OCI-LY7 (cell line): ENCODE measurements at places on chromosomes 11 and 22. TPM values are rescaled to one million over a fixed set of nuclear protein-coding genes. Genes with fewer than 3 reads are reported as not detected.

- DNase-seq = no peak
Observed at GRCh38 chr11:95888852-95889251, 35.1 kb downstream of the MTMR2 start.

The TBX10 gene
- total RNA-seq = 5.3 and 5.7 TPM in 2 replicates

The PRG3 gene
- not detected in 2 replicates for total RNA-seq

- DNase-seq = peak; percentile 71
Observed at GRCh38 chr22:19844377-19845053, 10.2 kb downstream of the GNB1L start.

The HEPN1 gene
- total RNA-seq = not detected in 2 replicates

GRCh38 chr11:94519478-94520084, 7.3 kb downstream of the C11orf97 start:
- DNase-seq = peak; percentile 56

GRCh38 chr11:119975561-119976152, 162.3 kb downstream of the TRIM29 start:
- no peak for DNase-seq

DNA sequence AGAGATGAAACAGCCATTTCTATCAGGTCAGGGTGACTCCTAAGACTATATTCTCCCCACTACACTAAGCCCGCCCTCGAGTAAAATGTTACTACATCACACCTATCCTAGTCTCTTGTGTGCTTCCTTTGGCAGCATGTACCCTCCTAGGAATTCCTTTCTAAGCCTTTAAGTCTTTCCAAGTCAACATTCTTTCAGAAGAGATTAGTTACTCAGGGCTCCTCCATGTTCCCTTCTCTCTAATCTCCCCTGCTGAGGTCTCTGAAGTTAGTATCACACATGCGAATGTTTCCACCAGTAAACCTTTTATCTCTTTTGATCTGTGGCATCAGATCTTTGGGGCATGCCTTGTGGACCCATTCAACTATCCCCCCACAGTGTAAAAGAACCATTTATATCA, 873.7 kb upstream of the FAT3 start:
- no peak for DNase-seq

- no peak for DNase-seq
Observed at GRCh38 chr11:131943295-131943694, 572.9 kb downstream of the NTM start.

The WNT11 gene
- not detected in 2 replicates for total RNA-seq

- no peak for DNase-seq
Observed at GRCh38 chr11:34758262-34758661, 137.4 kb downstream of the EHF start.

The MOV10L1 gene
- total RNA-seq = 0.66 and 1.1 TPM in 2 replicates

- peak; percentile 65 for DNase-seq
Observed at GRCh38 chr11:61776561-61777075, 15.8 kb downstream of the TMEM258 start.

The SHANK2 gene
- total RNA-seq = not detected in 2 replicates

DNA sequence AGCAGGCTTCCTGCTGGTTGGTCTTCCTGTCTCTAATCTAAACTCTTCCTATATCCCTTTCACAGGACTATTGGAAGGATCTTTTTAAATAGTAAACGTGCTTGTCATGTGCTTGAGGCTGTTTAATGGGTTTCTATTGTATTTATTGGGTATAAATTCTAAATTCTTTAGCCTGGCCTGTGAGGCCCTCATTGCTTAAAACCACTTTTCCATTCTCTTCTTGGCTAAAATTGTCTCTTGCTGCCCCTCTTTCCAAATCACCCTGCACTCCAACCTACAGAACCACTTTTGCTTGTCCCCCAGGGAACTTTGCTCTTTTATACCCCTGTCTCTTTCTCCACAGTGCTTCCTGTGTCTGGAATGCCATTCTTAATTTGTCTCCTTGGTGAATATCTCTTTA, 46.4 kb upstream of the MUC15 start:
- DNase-seq = no peak

The NAALAD2 gene
- not detected in 2 replicates for total RNA-seq

- no peak for DNase-seq
Observed at GRCh38 chr11:1371836-1372465, 17.8 kb upstream of the BRSK2 start.

DNA sequence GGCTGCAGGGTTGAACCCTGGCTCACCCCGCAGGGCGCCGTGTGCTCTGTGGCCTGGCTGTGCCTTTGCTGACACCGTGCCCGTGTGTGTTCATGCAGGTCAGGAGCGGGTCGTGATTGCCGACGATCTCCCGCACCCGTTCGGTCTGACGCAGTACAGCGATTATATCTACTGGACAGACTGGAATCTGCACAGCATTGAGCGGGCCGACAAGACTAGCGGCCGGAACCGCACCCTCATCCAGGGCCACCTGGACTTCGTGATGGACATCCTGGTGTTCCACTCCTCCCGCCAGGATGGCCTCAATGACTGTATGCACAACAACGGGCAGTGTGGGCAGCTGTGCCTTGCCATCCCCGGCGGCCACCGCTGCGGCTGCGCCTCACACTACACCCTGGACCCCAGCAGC, 47.0 kb upstream of the PPP6R3 start:
- no peak for DNase-seq

GRCh38 chr11:6818967-6819366, 19.5 kb upstream of the OR6A2 start:
- DNase-seq = no peak

DNA sequence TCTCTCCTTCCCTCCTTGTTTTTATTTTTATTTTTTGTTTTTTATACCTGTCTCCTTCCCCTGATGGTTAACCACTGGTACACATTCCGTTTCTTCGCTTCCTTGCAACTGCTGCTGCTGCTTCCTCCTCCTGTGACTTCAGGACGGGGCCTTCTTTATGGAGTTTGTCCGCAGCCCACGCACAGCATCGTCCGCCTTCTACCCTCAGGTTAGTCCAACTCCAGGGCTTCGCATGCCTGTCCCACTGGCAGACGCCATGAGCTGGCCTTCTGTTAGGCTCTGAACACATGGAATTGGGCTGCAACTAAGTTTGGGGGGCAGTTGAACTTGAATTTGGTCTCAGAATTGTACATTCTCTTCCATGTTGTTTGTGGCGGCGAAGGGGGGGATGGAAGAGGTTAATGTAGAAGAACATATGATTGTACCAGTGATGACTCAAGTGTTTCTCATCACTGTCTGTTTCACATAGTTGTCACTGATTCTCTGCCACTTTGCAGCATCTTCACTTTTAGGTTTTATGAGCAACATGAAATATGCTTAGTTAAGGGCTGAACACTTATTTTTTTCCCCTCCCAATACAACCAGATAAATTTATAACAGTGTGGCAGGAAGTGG, 83.0 kb upstream of the YWHAH start:
- no peak for DNase-seq

- DNase-seq = no peak
Observed at GRCh38 chr11:59770319-59770718, 15.1 kb downstream of the STX3 start.

DNA sequence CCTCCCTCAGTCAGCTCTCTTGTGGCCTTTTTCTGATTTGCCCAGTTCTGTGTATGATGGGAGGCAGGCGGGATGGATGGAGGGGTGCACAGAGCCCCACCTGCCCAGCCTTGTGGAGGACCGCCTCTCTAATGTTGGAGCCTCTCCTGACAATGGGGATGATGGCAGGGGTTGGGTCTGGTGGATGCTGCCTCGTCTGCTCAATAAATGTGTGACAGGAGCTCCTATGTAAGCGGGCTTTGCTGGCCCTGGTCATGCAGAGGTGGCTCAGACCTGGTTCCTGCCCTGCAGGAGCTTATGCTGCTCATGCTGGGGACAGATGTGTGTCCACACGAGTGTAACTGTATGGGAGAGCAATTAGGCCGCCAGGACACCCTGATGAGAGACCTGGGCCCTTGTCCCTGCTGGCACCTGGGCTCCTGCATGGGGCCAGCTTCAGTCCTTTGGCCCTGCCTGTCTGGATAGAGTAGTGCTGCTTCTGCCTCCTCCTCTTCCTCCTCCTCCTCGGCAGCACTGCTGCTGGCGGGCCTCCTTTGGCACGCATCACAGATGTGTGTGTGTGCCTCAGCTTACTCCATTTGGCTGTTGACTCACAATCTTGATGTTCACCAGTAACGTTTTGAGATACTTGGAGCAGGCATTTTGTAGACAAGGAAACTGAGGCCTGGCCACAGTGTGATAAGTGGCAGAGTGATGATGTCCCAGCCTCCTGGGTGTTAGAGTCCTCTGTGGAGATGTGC, 131.0 kb downstream of the TBC1D22A start:
- no peak for DNase-seq

GRCh38 chr11:995752-996420, 40.6 kb downstream of the MUC6 start:
- no peak for DNase-seq

The NAALADL1 gene
- 3.9 and 4.6 TPM in 2 replicates for total RNA-seq

The MMP8 gene
- not detected in 2 replicates for total RNA-seq

The OR52N4 gene
- total RNA-seq = 0.37 TPM in 1 of 2 replicates, not detected in the other

DNA sequence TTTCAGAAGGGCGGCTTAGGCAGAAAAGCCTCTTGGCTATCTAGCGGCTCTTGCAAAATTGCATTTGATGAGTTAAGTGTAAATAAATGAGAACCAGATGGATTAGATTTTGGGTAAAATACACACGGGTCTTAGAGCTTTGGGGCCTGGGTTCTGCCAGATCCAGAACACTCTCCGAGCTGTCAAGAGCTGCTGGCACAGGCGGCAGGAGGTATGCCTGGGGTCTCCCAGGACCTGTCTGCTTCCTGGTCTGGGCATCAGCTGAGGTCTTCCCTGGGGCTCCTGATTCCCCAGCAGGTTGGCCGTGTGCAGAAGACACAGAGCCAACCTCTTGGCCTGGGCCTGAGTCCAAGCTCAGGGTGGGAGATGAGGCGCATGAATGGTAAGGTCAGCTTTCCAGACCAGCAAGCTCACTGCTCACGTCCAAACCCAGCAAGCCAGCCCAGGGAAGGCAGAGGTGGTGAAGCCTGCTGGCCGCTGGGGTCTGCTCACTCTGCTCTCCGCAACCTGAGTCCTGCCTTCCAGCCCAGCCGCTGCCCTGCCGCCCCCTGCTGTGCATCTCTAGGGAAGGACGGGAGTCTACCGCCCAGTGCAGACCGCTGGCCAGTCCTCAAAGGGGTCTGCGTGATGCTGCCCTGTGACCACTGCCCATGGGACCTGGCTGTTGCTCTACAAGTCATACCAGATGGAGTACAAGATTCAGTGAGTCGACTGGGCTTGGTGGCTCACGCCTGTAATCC, 44.9 kb downstream of the SCUBE1 start:
- no peak for DNase-seq

- DNase-seq = no peak
Observed at GRCh38 chr11:36577859-36578258, 10.1 kb downstream of the RAG1 start.

DNA sequence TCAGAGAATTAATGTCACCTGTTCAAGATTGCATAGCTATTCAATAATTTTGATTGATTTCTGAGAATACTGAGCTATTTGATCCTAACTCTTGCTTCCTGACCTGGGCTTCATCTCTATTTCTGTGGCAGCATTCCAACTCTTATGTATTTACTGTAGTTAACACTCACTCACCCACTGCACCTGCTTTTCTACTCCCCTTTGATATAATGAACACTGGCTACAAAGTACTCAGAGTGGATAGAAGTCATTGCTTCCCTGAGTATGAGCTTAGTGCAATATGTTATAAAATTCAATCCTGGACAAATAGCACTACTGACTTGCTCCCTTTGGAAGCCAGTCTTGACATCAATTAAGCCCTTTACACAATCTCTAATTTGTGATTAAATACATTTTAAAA, 117.2 kb downstream of the APIP start:
- no peak for DNase-seq

DNA sequence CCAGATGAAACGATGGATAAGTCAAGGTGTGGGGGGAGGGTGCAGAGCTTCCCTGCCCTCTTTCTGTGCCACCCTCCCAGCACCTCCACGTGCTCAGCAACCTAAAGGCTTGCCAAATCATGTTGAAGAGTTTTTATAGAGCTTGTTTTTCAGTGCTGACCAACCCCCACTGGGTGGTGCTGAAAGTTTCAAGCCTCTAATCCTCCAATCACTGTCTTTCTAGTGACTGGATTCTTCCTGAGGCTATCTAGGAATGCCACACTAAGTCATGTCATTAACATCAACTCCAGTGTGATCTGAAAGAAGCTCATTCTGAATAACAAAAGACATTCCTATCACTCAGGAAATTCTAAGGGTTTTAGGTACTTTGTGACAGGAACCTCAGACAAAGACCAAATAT, 382.6 kb downstream of the DYNC2H1 start:
- no peak for DNase-seq

DNA sequence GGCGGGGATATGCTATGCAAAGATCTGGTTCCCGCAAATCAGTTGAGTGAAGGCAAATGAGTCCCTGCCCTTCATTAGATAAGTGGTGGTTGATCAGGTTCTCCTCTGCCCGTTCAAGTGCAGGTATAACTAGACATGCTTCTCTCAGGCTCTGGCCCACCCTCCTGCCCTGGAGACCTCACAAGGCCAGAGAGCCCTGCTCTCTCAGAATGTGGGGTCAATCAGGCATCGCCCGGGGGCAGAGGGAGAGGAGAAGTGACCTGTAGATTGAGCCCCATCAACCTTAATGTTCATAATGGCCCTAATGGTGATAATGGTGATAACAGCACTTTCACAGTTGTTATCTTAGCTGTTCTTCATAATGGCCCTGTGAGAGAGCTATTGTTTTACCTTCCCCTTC, 224.3 kb downstream of the DSCAML1 start:
- no peak for DNase-seq

- peak; percentile 27 for DNase-seq
Observed at GRCh38 chr11:20672575-20672974, 3.2 kb downstream of the NELL1 start.

The OR2D3 gene
- not detected in 2 replicates for total RNA-seq

DNA sequence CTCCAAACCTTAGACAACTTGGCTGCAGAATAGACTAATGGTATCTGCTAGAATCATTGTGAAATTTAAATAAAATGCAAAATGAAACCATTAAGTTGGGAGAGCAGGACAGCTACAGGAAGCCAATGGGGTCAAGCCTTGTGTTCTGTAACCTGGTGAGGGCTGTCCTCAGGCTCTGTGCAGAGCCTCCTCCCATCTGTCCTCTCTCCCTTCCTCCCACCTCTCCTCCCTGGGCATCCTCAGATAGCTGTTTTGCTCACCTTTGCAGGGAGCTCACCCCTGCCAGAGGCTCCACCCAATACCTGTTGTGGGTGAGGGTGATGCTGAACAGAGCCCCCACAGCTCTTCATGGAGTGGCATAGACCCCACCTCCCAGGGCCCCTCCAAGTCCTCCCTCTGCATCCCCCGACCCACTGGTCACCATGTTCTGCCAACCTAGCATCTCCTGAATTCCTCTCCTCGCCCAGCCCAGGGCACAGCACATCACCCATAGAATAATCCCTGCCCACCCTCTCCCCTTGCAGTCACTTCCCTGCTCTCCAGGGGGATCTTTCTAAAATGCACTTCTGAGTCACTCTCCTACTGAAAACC, 100.3 kb downstream of the PDE2A start:
- DNase-seq = no peak

GRCh38 chr11:106695506-106695905, 322.8 kb downstream of the GUCY1A2 start:
- DNase-seq = no peak

- DNase-seq = no peak
Observed at GRCh38 chr11:16337421-16338213, 18.7 kb downstream of the SOX6 start.

The PDHX gene
- 43.4 and 50.9 TPM in 2 replicates for total RNA-seq

The TSPAN18 gene
- not detected in 2 replicates for total RNA-seq

The GLYAT gene
- not detected in 2 replicates for total RNA-seq

The CD3G gene
- total RNA-seq = not detected in 2 replicates
